ENCODE measurements at places on chromosomes 1 and 21.

- no peak for DNase-seq
These were observed 7.3 kb downstream of the FCRLB start for GRCh38 chr1:161728376-161729226.

DNA sequence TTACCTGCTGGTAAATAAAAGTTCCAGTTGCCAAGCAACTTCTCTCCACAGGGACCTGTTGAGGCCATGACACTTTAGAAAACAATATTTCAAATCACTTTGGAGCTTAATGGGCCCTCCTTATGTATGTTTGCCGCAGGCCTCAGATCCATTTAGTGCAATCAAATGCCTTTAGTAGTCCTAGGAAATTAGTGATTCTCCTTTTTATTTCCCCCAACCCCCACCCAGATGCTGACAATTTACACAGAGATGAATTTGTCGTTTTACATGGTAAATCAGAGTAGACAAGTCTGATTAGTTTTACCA is 83.6 kb downstream of the CLIC4 start:
- no peak for DNase-seq

DNA sequence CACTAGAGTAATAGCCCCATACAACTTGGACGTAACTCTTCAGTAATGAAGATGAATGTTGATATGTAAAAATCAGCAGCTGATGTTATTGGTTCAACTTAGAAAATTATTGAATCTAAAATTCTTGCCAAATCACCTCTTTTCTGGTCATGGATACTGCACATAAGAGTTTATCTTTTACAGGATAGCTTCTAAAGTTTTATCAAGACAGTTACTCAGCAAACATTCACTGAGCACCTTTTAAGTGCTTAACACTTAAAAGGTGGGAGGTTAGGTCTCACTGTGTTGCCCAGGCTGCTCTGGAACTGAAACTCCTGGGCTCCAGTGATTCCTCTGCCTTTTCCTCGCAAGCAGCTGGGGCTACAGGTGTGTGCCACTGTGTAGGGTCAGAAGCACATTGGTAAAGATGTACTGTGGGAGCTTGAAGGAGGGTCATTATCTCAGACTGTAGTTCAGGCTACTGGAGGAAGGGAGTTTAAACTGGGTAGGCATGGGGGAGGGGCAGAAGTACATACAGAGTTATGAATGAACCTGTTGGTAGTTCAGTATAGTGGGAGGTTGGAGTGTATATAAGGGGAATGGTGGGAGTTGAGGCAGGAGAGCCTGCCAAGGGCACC is 2.0 kb downstream of the MPZL1 start:
- no peak for DNase-seq

DNA sequence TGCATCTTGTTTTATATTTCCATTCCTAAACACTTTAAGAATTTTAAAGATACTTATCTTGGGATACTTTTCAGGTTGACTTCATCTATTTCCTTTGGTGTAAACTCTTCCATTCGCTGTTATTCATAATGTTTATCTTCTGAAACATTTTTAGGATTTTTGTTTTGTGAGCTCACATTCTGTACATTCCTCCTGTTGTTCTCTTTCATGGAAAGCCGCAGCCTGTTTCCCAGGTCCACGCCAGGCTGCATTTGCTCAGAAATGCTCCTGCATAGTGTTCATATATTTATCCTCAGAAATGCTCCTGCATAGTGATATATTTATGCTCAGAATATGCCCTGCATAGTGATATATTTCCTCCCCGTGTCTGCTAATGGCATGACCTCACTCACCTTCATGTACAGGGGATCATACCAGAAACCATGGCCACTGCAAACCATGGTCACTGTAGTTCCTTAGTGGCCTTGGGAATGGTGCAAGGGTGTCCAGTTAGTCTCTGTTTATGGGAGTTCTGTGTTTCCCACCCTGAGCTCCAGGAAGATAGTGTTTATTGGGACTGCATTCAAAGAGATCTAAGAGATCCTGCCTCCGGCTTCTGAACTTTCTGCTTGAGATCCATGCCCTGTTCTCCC is 153.9 kb upstream of the GREM2 start:
- DNase-seq, result no peak

DNA sequence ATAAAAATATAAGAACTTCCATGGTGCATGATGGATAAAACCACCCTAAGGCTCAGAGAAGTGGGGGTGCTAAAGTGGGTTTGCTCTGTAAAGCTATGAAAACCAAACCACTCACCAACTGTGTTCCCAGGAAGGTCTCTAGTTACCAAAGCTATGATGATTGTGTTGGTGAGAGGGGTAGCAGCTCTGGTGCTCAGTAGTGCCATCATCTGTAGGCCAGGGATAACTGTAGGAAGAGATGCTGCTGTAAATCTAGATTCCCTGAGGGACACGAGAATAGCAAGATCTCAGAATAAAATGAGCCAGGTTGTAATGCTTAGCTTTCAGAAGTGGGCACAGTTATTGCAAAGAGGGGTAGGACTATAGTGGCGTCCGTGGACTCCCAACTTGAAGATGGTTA is 124.5 kb downstream of the GREM2 start:
- no peak for DNase-seq

- no peak for DNase-seq
These were observed 91.8 kb downstream of the ADCY10 start for GRCh38 chr1:167821969-167822685.

GRCh38 chr1:12587981-12588640 is 29.9 kb downstream of the DHRS3 start:
- no peak for DNase-seq

DNA sequence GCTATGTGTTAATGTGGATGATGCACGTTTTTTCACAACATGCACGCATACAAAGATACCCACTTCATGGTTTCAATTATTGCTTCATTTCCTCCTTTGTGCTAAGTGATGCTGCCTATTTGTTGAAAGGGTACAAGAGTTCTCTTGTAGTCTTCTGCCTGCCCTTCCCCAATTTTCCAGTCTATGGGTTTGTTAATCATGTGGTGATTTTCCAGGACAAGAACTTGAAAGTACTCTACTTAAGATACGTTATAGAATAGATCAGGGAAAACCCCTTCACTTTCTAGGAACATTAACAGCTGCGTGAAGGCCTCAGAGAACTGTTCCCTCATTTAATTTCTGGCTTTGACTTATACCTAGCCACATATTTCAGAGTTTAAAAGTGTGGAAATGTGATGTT is 52.1 kb upstream of the SLC44A3 start:
- DNase-seq, result no peak

DNA sequence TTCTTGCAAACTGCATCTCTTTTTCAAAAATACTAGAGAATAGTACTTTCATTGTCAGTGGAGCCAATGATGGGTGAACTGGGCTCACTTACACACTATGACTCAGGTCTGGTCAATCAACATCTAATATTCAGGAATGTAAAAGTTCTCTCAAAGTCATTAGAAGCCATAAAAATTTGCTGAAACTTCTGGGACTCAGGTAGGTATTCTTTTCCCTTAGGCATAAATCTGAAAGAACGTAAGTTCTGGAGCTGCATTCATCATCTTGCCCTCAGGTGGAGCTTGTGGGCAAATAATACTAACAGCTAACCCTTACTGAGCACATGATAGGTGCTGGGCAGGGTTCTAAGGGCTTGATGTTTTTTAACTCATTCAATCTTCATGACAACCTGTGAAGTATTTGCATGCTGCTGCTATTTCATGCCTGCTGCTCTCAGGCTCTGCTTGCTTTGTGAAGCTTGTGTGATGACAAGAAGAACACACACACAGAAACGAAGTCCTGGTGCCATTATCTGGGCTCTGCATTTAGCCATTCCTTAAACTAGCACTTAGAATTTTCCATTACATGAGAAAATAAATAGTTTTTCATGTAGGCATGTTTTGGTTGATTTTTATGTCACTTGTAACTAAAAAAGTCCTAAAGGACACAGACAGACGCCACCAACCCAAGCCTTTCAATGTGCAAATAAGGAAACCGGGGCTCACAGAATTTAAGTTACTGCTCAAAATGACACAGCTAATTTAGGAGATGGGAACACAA is 394.2 kb upstream of the LYPLAL1 start:
- DNase-seq, result no peak

- no peak for DNase-seq
These were observed at the start of gene ARHGEF10L for GRCh38 chr1:17539477-17540254. TSS of gene ARHGEF10L (plus strand) at chr1:17539698. CDS start at chr1:17580596, 40,898 bp downstream.

GRCh38 chr1:149925345-149925744 is 2.3 kb downstream of the SF3B4 start:
- DNase-seq, result no peak

GRCh38 chr1:93910305-93910704 is 1.1 kb upstream of the GCLM start:
- no peak for DNase-seq

DNA sequence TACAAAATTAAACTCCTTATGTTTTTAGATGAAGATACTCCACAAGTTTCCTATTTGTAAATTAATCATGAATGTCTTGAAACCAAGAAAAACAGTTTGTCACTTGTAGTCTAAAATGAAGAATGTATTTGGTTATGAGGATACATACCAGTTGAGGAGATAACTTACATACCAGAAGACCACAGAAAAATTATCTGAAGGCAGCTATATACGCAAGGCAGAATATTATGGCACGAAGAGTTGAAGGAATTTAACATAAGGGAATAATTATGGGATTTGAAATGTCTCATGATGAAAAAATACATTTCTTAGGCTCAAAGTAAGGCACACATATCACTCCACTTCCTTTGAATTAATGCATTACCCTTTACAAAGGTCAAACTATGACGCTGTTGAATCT is 73.3 kb downstream of the IFI44 start:
- no peak for DNase-seq

DNA sequence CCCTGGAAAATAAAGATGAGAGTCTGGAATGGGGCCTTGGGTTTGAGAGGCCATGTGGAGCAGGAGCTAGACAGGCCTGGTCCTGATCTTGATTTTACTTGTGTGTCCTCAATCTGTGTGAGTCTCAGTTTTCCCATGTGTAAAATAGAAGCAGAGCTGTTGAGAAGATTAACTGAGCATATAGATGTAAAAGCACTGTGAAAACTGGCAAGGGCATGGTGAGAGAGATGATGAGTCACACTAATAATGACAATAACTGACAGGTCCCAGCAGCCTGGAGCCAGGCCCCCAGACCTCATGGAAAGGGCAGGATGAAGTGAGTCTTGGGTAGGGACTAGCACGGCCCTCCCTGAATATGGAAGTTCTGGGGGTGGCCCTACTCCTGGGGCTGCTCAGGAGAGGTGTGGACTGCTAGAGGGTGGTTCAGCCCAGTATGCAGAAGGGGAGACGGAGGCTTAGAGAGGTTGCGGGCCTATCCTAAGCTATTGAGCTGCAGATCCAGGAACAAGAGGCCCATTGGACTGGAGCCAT is 2.8 kb upstream of the AHDC1 start:
- DNase-seq, result no peak

- no peak for DNase-seq
These were observed 8.3 kb upstream of the WNT3A start for GRCh38 chr1:227998374-227999055.
